ENCODE measurements at places on chromosomes 2 and 18. TPM values are rescaled to one million over a fixed set of nuclear protein-coding genes. Genes with fewer than 3 reads are reported as not detected.

The HTR2B gene
- not detected for total RNA-seq

The ECEL1 gene
- total RNA-seq: 0.17 TPM

The LRP2 gene
- 0.08 TPM for total RNA-seq

The FHL2 gene
- 2.8 TPM for total RNA-seq

The NLRC4 gene
- total RNA-seq: not detected

The CFAP221 gene
- not detected for total RNA-seq

The TUBA4B gene
- not detected for total RNA-seq

The ZNF532 gene
- total RNA-seq: 4.2 TPM

The CD302 gene
- 0.53 TPM for total RNA-seq

The CERKL gene
- not detected for total RNA-seq

The RAD51AP2 gene
- total RNA-seq: not detected

The ASB18 gene
- not detected for total RNA-seq

The CKAP2L gene
- 23.0 TPM for total RNA-seq

The CYBRD1 gene
- total RNA-seq: 0.97 TPM

The ABHD1 gene
- 0.40 TPM for total RNA-seq

The RNF152 gene
- 0.21 TPM for total RNA-seq

The SCN9A gene
- not detected for total RNA-seq

The MRPL19 gene
- 80.0 TPM for total RNA-seq

The CYP27A1 gene
- not detected for total RNA-seq

The CCDC85A gene
- total RNA-seq: not detected

The CROCC2 gene
- not detected for total RNA-seq

The PPP1R1C gene
- not detected for total RNA-seq
